Stimulated activated CD8-positive, alpha-beta memory T cell treated with anti-CD3 and anti-CD28 coated beads, Interleukin-7, amount 100 ng/mL, for 1 hour (primary cell): ENCODE measurements at places on chromosomes 3 and 15.

DNA sequence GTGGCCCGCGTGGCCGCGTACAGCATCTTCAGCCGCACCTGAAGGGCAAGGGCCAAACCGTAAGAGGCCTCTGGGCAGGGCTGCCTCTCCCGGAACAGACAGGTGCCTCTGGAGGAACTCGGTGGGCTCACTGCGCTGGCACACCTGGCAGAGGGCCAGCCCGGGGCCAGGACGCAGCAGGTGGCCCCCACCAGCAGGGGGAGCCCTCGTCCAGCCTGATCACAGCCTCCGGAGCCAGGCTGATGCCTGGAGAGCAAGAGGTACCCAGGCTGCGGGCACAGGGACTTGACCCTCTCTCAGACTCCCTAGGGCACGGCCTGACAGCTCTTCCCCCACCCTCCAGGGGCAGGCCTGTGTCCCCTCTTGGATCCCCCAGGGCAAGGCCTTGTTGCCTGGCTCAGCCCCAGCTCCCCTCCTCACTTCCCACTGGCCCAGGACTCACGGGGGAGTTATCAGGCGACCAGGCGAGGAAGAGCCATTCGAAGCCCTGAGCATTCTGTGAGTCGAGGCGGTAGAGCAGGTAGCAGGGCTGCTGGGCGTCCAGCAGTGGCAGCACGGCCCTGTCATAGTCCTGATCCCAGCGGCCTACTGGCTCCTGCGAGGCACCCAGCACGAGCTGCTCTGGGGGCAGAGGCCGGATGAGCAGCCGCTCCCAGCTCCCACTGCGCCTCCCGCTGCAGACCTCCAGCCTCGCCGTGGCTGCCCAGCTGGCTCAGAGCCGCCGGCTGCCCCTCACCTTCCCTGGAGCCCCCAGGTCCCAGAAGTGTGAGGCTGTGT is 6.2 kb upstream of the TLR9 start:
- peak; percentile 85 for DNase-seq

DNA sequence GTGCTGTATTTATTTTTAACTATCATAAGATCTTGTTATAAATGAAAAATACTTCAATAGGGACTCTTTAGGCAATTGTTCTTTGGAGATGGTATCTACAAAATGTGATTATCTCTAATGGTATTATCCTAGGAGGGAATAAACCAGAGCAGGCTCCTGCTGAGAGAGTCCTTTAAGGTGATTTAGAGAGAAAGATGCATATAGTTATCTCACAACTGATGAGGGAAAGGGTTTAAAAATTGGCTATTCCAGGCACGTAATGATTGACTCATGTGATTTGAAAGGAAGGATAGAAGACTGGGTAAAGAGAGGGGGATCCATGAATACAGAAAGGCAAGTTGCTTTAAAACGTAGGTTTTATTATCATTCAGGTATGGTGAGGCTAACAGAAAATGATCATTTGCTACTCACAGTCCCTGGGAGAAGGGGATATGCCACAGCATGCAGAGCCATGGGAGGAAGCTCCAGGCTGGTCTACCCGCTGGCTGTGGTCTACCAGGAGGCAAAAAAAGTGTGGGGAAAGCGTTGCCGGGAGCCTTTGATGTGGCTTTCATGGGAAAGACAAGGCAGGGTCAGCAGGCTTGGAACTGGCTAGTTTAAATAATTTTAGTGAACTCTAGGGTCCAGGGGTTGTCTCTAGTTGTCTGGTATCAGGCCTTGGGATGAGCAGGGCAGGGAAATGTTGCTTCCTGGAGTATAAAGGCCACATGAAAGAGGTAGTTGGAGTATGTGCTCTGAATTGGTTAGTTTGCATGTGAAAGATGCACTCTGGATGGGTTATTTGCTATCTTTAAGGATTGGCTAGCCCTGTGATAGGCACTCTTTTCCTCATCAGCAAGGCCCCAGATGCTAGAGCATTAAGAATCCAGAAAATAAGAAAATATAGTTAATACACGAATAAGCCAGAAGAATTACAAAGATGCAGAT is 798.4 kb upstream of the GRM7 start:
- no peak for DNase-seq

DNA sequence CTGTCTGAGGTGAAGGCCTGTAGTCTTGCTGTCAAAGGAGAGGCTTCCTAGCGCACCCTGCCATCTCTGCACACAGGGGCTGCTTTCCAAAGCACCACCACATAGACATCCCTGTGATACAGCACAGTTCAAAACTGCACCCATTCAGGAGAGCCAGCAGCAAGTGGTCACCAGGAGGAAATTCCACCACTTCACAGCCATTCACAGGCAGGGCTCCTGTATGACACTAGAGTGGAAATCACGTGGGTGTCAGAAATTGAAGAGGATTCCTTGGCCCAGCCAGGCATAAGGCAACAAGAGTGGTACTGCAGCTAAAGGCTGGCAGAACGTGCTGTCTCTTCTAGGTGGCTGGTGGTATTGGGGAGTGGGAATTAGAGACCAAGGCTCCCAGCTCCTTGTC is 102.8 kb downstream of the RFTN1 start:
- no peak for DNase-seq

DNA sequence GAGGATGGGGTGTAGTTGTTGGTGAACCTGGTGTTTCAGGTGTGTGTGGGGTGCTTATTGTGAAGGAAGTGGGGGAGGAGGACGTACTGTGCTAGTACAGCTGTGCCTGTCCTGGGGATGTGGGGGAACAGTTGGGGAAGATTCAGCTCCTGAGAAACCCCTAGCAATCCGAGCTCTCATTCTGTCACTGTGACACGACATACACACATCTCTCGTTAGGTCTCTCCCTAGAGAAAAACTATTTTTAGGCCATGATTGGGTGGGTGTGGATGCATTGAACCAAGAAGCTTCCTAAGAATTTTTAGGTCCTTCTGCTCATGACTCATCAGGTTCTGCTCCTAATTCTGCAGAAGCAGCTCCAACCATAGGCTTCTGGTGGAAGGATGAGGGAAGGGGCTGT is 54.3 kb downstream of the SLC30A4 start:
- no peak for DNase-seq

DNA sequence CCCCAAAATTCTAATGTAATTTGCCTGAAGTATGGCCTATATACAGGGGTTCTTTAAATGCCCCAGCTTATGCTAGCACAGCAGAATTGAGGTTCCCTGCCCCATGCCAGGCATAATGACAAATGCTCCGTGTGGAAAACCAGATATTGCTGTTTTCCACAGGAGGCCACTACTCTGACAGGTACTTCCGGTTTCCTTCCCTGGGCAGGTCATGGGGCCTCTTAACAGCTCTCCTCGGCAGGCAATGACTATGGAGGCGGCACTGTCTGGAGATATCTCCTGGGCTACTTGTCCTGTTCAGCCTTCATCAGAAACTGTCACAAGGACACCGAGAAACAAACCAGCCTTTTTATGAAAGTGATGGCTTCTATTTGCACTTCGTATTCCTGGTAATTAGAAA is 54.8 kb downstream of the SLC7A14 start:
- DNase-seq: no peak

DNA sequence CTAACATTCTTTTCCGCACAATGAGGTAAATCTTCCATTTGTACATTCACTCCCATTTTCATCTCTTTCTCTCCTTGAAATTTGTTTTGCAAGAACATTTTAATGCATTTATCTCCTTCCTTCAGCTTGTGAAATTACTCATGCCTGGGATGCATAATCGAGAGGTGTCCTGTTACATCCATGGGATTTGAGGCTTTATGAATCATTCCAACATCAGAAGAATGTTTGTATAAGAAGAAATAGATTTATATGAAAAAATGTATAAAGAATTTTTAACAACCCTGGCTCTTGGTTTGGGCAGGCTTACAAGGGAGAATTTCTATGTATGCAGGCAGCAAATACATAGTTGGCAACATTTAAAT is 93.2 kb upstream of the MBNL1 start:
- no peak for DNase-seq

GRCh38 chr3:74621581-74621980 is 7.1 kb upstream of the CNTN3 start:
- DNase-seq: no peak

DNA sequence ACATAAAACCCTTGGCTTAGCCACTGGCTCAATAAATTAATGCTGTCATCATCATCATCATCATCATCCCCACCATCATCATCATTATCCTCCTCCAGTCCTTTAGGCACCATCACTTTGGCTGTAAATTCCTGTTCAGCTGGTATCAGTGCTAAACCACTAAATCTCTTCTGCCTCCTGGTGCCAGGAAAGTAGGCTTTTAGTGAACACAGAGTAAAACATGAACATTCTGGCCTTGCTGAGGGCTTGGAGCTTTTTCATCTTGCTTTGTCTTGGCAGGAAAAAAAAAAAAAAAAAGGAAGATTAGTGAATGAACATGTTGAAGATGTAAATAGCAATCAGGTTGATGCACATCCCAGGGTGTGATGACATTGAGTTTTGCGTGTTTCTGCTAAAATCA is 67.3 kb upstream of the EIF1B start:
- no peak for DNase-seq

DNA sequence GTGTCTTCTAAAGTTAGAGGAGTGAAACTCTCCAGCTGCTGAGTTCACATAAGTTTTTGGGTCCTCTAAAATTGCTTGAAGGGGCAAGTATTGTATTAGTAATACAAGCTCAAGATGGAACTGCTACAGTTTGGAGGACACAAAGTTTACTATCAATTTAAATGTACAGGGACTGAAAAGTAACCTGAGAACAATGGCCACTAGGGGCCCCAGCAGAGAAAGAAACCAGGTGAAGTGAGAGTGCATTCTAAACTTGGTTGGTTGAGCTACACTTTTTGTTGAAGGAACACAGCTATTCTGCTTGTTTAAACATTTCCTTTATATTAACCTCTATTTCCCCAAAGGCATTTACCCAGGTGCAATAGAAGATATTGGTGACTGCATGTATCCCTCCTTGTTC is 755.5 kb downstream of the GBE1 start:
- DNase-seq: no peak

DNA sequence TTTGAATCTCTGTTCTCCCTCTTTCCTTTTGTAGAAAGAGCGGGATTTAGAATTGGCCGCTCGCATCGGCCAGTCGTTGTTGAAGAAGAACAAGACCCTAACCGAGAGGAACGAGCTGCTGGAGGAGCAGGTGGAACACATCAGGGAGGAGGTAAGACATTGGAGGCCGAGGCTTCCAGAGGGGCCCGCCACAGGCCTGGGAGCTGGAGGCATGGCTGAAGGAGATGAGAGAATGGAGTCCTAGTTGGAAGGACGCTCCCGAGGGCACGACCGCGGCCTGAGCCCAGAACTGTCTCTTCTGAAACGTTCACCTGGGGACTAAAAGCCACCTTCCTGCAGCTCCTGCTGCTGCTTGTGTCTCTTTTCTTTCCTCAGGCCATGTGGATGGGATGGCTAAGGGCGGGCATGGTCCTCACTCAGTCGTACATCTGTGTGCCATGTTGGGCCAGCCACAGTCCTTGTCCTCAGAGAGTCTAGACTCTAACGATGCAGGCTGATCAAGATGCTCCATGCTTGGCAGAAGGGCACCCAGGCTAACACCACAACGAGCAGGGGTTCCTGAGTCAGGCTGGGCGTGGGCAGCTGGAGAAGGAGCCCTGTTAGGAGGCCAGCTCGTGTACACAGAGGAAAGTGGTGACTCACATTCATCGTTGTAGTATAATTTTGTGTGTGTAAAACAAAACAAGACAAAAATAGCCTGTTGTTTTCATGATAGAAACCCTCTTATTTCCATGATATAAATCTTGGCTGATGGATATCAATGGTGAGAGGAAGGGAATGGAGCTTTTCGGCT is 81.1 kb downstream of the CCK start:
- no peak for DNase-seq

GRCh38 chr3:99324636-99325203 is 313.7 kb upstream of the COL8A1 start:
- no peak for DNase-seq

DNA sequence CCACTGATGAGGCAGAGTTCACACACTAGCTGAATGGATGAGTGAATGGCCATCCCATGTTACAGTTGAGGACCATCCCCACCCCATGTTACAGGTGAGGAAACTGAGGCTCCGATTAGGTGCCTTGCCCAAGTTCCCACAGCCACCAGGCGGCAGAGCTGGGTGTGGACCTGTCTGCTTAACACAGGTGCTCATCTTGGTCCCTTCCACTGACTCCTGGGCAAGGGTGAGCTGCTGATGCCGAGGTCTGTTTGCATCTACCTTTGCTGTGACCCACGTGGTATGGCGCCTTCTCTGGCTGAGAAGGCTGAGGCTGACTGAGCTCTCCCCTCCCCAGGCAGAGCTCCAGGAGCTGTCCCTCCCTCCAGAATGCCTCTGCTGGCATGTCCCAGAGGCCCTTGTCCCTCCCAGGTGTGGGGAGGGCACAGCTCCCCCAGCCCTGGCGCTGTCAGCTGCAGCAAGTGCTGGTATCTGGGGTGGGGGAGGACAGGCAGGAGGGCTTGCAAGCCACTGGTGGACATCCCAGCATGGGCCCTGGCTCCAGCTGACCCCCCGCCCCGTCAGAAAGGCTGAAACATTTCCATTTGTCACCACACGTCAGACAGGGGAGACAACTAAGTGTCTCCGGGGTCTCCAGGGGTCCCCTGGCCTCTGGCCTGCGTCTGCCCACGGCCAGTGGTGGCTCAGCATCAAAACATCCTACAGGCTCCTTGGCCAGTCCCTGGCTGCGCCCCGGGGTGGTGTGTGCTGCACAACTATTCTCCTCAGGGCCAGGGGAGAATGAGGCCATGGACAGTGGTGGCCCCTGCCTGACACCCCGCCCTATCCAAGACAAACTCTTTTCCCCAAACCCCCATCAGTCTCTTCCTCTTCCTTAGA is 105.4 kb downstream of the ADCY5 start:
- no peak for DNase-seq

DNA sequence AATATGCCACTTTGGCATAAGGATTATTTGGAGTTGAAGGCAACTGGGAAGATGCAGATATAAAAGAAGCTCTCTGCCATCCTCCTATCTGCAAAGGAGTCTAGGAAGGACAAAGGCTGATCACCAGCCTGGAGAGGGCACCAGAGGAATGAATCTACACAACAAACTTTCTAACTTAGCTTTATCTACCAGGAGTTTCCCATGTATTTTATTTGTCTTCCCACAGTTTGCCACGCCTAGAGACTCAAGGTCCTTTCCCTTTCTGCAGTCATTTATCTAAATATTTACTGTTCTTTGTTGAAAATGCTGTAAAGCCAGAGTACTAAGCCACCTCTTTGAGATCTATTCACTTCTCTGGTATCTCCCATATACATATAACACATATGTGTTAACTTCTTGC is 32.2 kb downstream of the GPR176 start:
- no peak for DNase-seq

GRCh38 chr3:158801201-158801600 is 653 bp upstream of the MFSD1 start:
- no peak for DNase-seq

GRCh38 chr15:63037976-63038720 is 4.4 kb upstream of the TPM1 start:
- DNase-seq: no peak
